ENCODE measurements at places on chromosomes 5 and 9. TPM values are rescaled to one million over a fixed set of nuclear protein-coding genes. Genes with fewer than 3 reads are reported as not detected.

GRCh38 chr5:67090040-67090439 is 106.6 kb downstream of the CD180 start:
- peaks cover 19% of the 10 kb centered on the region for H3K4me1 ChIP-seq
- H3K36me3 ChIP-seq, result no peaks in the 10 kb centered on the region
- no peak for DNase-seq
- H3K27me3 ChIP-seq, result no peaks in the 10 kb centered on the region

DNA sequence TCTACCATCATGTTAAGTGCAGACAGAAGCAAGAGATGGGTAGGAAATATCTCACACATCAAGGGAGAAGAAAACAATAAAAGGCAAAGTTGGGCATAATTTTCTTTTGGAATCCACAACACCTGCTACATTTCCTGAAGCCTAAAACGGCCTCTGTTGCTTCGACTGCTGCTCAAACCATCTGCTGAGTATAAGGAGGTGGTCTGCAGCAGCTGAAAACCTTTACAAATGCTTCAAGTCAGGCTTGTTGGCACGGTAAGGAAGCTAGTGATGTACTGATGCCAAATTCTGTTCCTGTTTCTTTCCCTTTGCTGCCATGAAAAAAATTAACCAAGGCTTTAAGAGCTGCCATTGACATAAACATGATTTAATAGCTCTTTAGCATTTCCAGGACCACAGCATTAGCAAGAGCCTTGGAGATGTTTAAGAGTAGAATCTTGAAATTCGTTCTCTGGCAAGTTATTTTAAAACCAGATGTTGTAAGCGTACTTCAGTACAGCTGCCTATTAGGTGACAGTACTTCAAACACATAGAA is 75.6 kb downstream of the DMRTA1 start:
- no peak for DNase-seq
- H3K4me3 ChIP-seq, result no peak overlapping the region
- H3K4me1 ChIP-seq, result no peaks in the 10 kb centered on the region
- H3K27me3 ChIP-seq, result peaks cover 7% of the 10 kb centered on the region
- H3K27ac ChIP-seq, result no peak overlapping the region
- H3K36me3 ChIP-seq, result no peaks in the 10 kb centered on the region

DNA sequence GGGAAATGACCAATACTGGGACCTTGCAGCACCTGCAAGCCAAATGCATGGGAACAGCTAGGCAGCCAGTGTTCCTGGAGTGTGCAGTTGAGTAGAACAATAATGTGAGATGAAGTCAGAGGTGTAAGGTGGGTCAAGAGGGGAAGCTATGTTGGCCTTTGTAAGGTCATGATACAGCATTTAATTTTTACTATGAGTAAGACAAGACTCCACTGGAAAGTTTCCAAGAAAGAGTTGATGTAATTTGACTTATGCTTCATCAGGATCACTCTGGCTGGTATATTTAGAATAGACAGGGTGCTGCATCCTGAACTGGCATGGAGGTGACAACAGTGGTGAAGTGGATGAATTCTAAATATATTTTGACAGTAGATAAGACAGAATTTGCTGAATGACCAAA is 744.8 kb downstream of the KCTD16 start:
- no peaks in the 10 kb centered on the region for H3K4me1 ChIP-seq
- DNase-seq, result no peak
- H3K4me3 ChIP-seq, result no peak overlapping the region
- H3K36me3 ChIP-seq, result no peaks in the 10 kb centered on the region
- no peak overlapping the region for H3K27ac ChIP-seq
- H3K27me3 ChIP-seq, result no peaks in the 10 kb centered on the region

DNA sequence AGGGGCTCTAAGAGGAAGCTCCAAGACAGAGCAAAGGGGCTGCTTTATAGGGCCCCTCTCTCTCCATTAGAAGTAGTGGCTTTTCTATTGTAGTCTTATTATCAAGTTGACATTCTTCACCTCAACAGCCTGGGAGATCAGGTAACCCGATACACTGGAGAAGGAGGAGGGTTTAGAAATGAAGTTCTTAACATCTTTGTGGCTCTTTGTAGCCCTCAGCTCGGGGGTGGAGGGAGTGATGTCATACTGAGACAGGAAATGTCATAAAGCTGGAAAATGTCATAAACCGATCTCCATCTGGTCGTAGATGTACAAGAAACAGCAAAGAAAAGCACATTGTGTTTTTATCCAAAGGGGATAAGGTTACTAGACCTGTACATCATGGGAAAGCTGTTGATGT is 17.9 kb downstream of the PDZD2 start:
- peaks cover 3% of the 10 kb centered on the region for H3K27me3 ChIP-seq
- no peak overlapping the region for H3K4me3 ChIP-seq
- no peak overlapping the region for H3K27ac ChIP-seq
- H3K4me1 ChIP-seq, result peaks cover 13% of the 10 kb centered on the region

DNA sequence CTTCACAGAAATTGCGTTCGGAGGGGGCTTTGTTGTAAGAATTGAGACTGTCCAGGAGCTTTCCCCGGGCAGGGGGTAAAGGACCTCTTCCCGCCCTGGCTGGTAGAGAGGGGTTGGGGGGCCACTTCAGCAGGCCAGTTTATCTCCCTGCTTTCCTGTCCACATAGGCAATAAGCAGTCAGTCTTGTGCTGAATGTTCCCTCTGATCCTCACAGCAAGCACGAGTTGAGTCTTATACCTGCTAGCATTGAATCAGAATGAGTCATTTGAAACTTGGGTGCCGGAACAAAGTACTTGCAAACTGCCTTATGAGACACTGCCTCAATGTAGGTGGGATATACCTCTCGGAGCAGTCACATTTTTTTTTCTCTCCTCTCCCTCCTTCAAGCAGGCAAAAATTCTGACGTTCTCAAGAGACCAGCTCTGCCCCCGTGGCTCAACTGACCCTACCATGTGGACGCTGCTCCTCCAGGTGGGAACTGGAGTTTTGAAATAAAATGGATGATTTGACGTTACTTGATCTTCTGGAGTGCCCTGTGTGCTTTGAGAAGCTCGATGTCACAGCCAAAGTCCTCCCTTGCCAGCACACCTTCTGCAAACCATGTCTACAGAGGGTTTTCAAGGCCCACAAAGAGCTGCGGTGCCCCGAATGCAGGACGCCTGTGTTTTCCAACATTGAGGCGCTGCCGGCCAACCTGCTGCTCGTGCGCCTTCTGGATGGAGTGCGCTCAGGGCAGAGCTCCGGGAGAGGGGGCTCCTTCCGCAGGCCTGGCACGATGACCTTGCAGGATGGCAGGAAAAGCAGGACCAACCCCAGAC is 1.3 kb downstream of the SH3RF2 start:
- H3K27me3 ChIP-seq, result peaks cover 28% of the 10 kb centered on the region
- no peak overlapping the region for H3K27ac ChIP-seq
- H3K4me1 ChIP-seq, result peaks cover 36% of the 10 kb centered on the region
- DNase-seq, result no peak
- peak overlapping the region; percentile 86 for H3K4me3 ChIP-seq

DNA sequence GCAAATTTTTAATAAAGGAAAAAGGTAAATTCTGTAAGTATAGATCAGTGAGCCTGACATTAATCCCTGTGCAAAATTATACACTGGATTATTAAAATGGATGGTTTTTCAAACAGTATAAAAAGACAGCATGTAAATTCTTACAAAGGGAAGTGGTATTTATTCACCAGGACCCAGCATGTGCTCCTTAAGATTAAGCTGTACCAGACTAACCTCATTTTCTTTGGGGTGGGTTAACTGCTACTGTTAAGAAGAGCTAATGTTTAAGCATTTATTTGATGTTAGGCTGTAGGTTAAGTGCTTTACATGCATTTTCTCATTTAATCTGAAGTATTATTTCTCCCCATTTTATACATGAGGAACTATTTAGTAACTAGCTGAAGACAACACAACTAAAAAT is 60.3 kb upstream of the RFX3 start:
- no peak overlapping the region for H3K27ac ChIP-seq
- DNase-seq, result no peak
- no peak overlapping the region for H3K4me3 ChIP-seq
- H3K36me3 ChIP-seq, result peaks cover 32% of the 10 kb centered on the region

- peaks cover 18% of the 10 kb centered on the region for H3K27me3 ChIP-seq
- H3K36me3 ChIP-seq, result no peaks in the 10 kb centered on the region
- DNase-seq, result no peak
- no peak overlapping the region for H3K4me3 ChIP-seq
Observed at GRCh38 chr5:64637144-64637543, 53.2 kb upstream of the SHISAL2B start.

DNA sequence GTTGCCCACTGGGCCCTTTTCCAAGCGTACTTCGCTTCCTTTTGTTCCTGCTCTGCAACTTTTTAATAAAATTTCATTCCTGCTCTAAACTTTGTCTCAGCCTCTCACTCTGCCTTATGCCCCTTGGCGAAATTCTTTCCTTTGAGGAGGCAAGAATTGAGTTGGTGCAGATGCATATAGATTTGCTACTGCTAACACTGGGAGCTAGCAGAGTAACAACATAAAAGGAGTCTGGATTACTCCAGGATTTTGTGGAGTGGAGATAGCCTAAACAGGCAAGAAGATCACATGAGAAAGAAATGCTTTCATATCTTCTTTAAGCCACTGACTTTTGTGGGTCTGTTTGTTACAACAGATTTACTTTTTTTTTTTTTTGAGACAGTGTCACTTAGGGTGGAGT is 12.9 kb upstream of the RFESD start:
- peaks cover 2% of the 10 kb centered on the region for H3K27me3 ChIP-seq
- H3K36me3 ChIP-seq, result no peaks in the 10 kb centered on the region
- H3K4me1 ChIP-seq, result no peaks in the 10 kb centered on the region
- H3K27ac ChIP-seq, result no peak overlapping the region

GRCh38 chr5:155129513-155129880 is 115.9 kb downstream of the KIF4B start:
- DNase-seq, result no peak
- H3K27ac ChIP-seq, result no peak overlapping the region
- no peak overlapping the region for H3K4me3 ChIP-seq

DNA sequence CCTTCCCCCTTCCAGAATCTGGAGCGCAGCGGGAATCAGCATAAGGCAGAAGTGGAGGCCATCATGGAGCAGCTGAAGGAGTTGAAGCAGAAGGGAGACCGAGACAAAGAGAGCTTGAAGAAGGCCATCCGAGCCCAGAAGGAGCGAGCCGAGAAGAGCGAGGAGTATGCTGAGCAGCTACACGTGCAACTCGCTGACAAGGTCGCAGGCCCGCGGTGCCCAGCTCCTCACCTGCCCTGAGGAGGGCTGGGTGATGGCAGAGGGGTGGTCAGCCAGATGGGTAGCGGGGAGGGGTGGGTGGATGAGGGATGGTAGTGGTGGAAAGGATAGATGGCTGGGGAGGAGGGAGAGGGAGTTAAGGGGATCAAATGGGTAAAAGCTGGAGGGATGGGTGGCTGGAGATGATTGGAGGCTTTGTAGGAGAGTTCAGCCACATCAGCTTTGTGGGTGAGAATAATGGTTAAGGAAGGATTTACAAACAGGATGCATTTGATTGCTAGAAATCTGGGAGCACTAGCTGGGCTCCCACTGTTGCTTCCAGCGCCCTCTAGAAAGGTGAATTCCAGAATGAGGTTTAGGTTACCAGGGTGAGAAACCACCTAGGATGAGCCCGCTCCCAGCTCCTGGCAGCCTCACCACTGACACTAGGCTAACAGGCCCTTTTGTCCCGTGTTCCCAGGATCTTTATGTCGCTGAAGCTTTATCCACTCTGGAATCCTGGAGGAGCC is 19.7 kb upstream of the GLE1 start:
- no peak overlapping the region for H3K4me3 ChIP-seq
- H3K4me1 ChIP-seq, result no peaks in the 10 kb centered on the region
- no peak for DNase-seq
- peaks cover 27% of the 10 kb centered on the region for H3K36me3 ChIP-seq
- H3K27ac ChIP-seq, result peak overlapping the region; percentile 19
- no peaks in the 10 kb centered on the region for H3K27me3 ChIP-seq

DNA sequence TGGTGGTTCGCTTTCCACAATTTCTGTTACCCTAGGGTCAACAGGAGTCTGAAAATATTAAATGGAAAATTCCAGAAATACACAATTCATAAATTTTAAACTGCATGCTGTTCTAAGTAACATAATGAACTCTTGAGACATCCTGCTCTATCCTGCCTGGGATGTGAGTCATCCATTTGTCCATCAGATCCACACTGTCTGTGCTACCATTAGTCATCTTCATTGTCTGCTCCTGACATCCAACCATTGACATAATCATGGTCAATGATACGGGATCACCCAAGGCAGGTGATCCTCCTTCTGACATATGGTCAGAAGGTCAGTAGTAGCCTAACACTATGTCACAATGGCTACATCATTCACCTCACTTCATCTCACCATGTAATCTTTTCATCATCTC is 276.7 kb upstream of the KIF2A start:
- no peaks in the 10 kb centered on the region for H3K4me1 ChIP-seq
- DNase-seq, result no peak
- H3K27me3 ChIP-seq, result peaks cover 12% of the 10 kb centered on the region

DNA sequence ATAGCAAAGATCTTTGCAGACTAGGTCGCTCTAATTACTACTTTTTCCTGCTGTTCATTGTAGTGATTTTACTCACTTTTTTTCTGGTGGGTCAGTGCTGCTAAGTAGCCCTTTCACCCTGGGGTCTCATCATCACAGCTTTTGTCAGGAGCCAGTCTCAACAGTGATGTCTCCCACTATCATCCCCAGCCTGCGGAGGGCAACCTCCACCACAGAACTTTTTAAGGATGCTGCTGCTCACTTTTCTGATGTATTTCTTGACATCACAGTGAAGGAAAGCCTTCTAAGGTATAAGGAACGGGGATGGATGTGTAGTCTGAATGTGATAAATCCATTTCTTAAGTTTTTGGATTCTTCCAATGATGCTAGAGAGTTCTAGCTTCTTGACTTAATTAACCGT is 242.5 kb upstream of the RIOK2 start:
- peak; percentile 14 for DNase-seq
- no peak overlapping the region for H3K27ac ChIP-seq
- no peaks in the 10 kb centered on the region for H3K27me3 ChIP-seq
- H3K4me1 ChIP-seq, result peaks cover 6% of the 10 kb centered on the region
- no peak overlapping the region for H3K4me3 ChIP-seq

SPEF2 gene
- total RNA-seq, result 7.5 TPM

AGXT2 gene
- not detected for total RNA-seq

DND1 gene
- 4.6 TPM for total RNA-seq

DPYSL3 gene
- 102 TPM for total RNA-seq

NAIF1 gene
- total RNA-seq, result 11.8 TPM

AK8 gene
- 1.3 TPM for total RNA-seq

BTNL3 gene
- total RNA-seq, result not detected
